ENCODE measurements at places on chromosomes 2 and 18.

- no peak for DNase-seq
Measured at GRCh38 chr2:225889452-225889851, 489.9 kb downstream of the NYAP2 start.

GRCh38 chr2:221467610-221468009, 104.5 kb downstream of the EPHA4 start:
- no peak for DNase-seq

DNA sequence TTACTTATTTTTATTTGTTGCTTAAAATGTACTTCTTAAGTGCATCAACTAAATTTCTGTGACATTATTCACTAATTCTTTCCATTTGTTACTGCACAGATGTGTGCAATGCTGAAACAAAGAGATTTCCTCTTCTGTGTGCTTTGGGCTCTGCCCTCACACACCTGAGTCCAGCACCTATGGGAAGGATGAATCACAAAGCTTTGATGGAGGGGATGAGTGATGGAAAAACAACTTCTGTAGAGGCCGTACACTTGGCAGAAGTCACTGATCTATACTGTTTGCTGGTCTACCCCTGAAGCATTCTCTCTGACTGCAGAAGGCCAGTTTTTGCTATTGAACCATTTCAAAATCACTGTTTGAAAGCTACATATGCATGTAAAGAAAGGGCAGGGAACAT, 178.4 kb downstream of the ZEB2 start:
- DNase-seq = no peak

- DNase-seq = no peak
Measured at GRCh38 chr2:166140932-166141331, 13.1 kb upstream of the SCN1A start.

GRCh38 chr18:58402951-58403702, 225.8 kb downstream of the ALPK2 start:
- no peak for DNase-seq

DNA sequence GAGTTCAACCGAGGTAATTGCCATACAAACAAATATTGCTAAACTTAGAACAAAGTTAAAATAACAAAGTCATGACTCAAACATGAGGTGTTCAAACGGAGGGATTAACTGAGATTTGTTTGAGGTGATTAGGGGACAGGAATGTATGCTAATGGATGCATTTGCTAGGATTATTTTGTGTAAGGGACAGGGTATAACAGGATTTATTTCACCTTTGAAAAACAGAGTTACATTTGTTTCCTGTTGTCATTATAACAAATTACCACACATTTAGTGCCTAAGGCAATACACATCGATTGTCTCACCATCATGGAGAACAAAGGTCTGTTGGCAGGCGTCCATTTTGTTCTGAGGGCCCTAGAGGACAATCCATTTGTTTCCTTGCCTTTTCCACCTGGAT, 304.3 kb upstream of the CNTNAP5 start:
- no peak for DNase-seq

- DNase-seq = no peak
Measured at GRCh38 chr2:239109928-239110545, 262.2 kb downstream of the TWIST2 start.

GRCh38 chr2:189726271-189726670, 36.3 kb downstream of the OSGEPL1 start:
- no peak for DNase-seq

- DNase-seq = no peak
Measured at GRCh38 chr2:172586245-172586891, 30.5 kb downstream of the PDK1 start.

- no peak for DNase-seq
Measured at GRCh38 chr2:182057002-182057401, 71.3 kb downstream of the PPP1R1C start.

Measured in central memory CD8-positive, alpha-beta T cell (primary cell).